ENCODE measurements at places on chromosomes 16 and 17. TPM values are rescaled to one million over a fixed set of nuclear protein-coding genes. Genes with fewer than 3 reads are reported as not detected.
A peak's percentile ranks its signal among the peaks of the same experiment; 100 is the strongest.

GRCh38 chr17:40350689-40351358 is 13.7 kb downstream of the GJD3 start:
- no peak for DNase-seq

TMEM100 gene
- 1.2 TPM for total RNA-seq

GRCh38 chr17:34637041-34637547 is 57.7 kb downstream of the TMEM132E start:
- DNase-seq: no peak

DNA sequence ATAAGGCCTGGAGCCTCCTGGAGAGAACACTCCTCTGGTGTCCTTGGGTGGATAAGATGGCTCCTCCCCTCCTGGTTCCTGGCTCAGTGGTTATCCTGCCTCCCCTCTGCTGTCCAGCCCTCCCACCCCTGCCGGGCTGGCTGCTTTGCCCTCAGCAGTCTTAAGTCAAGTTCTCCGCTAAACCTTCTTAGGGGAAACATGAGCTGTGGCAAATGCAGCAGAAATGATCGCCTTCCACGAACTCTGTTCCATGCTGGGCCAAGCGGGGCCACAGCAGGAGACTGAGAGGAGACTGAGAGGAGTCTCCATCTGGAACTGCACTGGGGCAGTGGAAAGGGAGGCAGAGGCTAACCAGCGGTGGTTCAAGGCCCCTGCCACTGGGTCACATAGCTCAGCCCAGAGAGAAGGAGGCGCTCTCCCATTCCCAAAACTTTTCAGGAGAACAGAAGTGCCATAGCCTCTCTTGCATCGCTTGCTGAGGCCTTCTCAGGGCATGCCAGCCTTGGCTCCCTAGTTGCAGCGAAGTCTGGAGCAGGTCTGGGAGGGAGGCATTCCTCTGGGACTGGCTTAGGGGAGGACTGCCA is 26.9 kb downstream of the TNS4 start:
- DNase-seq: peak; percentile 92

CTRB2 gene
- not detected for total RNA-seq

Data from umbilical cord (tissue), 2 donors.